Prostate gland (tissue), 2 donors: ENCODE measurements at places on chromosomes 16 and 17.

- DNase-seq: no peak
Measured at GRCh38 chr16:3789375-3790099, 72.2 kb upstream of the TRAP1 start.

DNA sequence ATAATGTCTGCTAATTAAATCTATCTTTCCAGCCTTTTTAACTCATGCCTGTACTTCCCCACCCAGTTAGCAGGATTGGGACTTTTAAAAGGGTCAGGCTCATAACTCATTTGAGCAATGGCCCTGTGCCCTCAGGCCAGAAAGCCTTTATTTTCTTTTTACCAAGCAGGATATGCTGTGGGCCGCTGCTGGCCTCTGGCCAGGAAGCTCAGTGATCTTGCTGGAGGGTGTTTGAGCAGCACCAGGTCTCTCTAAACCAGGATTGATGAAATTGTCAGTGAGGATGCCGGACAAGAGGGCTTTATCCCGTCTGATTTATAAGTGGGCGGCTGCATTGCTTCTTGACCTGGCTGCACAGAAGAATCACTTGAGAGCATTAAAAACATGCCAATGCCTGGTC lies 187.8 kb downstream of the RAB11FIP4 start:
- no peak for DNase-seq

DNA sequence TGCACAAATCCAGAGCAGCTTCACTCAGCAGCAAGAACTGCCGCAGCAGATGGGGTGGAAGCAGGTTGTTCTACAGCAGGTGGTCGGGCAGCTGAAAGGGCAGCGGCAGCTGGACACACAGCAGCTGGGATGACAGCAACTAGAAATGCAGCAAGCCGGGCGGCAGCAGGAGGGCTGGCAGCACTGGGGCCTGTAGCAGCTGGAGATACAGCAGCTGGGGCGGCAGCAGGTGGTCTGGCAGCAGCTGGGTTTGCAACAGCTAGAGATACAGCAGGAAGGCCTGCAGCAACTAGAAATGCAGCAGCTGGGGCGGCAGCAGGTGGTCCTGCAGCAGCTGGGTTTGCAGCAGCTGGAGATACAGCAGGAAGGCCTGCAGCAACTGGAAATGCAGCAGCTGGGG lies 460 bp downstream of the KRTAP4-3 start:
- DNase-seq: no peak

GRCh38 chr17:4093456-4093855 lies 49.4 kb downstream of the ZZEF1 start:
- DNase-seq: no peak

DNA sequence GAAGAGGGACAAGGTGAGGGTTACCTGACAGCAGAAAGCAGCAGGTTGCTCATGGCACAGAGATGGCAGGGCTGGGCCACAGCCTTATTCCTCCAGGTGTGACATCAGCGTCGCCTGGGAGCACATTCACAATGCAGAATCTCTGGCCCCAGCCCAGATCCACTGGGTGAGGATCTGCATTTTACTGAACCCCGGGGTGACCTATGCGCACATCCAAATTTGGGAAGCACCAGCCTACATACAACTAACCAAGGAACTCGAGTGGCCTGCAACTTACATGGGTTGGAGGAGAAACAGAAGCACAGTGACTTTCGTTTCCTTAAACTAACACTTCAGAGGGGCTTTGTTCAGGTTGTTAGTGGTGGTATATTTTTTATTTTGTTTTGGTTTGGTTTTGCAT lies 17.6 kb downstream of the CPPED1 start:
- no peak for DNase-seq
